GM13976 (cell line): ENCODE measurements at places on chromosomes 5 and 9.
A peak's percentile ranks its signal among the peaks of the same experiment; 100 is the strongest.

DNA sequence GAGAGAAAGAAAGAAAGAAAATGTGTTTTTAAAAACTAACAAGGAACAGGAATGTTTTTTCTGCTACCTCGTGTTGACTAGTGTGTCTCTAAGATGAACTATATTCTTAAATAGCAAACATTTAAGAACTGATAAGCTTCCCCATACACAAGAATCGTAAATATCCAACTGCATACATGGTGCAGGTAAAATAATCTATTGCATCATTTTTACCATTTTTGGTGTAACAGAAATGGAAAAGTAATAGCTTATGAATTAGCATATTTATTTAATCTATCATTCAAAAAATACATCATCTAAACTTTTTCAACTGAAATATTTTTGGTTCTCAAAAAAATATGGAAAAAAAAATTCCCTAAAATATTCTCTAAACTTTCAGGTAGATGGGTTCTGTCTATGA is 59.7 kb upstream of the RAD23B start:
- DNase-seq: no peak

- no peak for DNase-seq
Measured at GRCh38 chr9:80500300-80500699, 928.5 kb downstream of the TLE4 start.

DNA sequence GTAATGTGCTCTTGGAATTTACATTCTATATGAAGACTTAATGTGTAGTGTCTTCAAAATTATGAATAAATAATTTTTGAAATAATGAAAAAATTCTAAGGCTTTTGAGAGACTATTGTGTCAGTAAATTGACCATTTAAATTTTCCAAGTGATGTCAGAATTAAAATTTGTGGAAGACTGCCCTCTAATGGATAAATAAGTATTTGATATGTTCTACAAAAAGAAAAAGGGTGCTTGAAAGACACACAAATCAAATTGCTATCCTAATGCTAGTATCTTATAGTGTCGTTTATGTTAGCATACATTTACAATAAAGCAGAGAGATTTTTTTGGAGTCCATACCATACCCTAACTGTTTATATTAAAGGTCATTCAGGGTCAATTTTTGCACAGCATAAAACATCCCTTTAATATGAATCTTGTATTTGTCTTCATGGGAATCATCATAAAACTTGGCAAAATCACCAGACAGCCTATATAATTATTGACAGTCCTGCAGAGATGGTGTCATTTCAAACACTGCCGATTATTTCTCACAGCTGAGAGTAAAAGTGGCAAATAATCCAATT is 120.8 kb upstream of the SLC27A6 start:
- peak; percentile 7 for DNase-seq

- no peak for DNase-seq
Measured at GRCh38 chr5:95818181-95819147, 4.1 kb downstream of the GLRX start.

DNA sequence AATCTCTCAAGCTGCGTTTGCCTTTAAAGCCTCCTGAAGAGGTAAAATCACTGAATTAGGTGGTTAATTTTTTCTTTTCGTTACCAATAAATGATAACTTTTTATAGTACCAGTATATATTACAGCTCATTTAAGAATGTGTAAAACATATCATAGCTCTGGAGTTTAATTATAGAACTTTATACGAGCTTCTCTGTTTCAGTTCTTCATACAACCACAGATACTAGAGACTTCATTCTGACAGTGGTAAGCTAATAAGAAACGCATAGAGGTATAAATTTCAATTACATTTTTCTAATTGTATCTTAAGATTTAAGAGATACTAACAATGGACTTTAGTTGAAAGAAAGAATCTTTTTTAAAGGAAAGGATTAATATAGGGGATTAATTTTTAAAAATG is 73.9 kb downstream of the PBX3 start:
- DNase-seq: no peak

DNA sequence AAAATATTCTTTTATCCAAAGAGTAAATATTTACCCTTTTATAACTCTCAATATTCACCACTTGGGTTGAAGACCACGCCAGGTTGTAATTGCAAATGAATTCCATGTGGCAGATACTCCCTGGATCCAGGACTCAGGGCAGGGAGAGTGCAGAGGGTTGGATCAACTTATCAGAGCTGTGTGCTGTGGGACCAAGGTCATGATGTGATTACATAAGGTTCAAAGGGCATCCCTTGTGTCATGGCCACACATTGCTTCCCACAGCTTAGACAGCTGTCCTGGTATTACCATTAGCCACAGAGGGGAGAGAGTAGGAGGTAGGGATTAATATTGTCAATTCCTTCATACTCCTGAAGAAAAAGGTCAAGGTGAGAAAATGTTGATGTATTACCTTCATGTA is 133.9 kb downstream of the JAKMIP2 start:
- no peak for DNase-seq

- DNase-seq: no peak
Measured at GRCh38 chr5:1190837-1191239, 10.6 kb upstream of the SLC6A19 start.

DNA sequence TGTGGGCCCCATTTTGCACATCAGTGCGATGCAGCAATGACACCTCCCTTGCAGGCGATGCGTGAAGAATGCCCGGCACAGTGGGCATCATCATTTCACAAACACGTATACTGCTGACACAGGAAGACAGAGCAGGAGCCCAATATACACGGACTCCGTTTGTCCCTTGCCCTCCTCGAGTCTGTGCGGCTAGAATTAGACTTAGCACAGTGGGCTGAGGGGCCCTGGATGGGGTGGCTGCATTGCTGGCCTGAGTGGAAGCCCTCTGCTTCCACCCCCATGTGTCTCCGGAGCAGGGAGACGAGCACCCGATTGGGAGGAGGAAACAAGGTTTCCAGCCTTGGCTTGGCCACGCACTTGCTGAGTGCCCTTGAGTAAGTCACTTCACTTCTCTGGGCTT is 40.8 kb downstream of the GSN start:
- DNase-seq: no peak

- DNase-seq: no peak
Measured at GRCh38 chr5:34604119-34604675, 51.9 kb upstream of the RAI14 start.

DNA sequence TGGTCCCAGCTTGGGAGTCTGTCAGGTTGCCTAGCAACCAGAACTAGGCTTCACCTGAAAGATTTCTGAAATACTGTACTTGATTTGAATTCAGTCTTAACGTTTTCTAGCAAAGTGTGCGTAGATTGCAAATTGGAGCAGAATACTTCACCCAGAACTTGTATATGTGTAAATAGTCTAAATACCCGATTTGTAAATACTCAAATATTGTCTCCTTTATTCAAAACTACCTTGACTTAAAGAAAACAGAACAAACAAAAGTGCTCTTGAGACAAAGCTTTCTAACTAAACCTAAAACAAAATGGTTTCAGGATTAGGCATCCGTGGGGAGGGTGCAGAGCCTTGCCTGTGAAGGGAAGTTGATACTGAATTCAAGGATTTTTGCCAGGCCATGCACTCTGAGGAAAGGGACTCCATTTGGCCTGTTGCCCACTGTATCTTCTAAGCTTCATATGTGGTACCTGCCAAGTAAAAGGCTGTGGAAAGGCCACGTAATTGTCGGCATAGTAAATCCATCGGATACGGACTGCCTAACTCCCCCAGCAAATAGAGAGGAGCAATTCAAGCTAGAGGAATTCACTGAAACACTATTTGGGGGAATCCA is 744 bp upstream of the HMGCS1 start:
- no peak for DNase-seq

GRCh38 chr5:143588933-143589662 is 185.6 kb upstream of the NR3C1 start:
- DNase-seq: no peak

- DNase-seq: peak; percentile 39
Measured at GRCh38 chr9:37293664-37294524, 128.6 kb upstream of the GRHPR start.

- DNase-seq: no peak
Measured at GRCh38 chr9:76697081-76697480, 67.2 kb upstream of the PCA3 start.

DNA sequence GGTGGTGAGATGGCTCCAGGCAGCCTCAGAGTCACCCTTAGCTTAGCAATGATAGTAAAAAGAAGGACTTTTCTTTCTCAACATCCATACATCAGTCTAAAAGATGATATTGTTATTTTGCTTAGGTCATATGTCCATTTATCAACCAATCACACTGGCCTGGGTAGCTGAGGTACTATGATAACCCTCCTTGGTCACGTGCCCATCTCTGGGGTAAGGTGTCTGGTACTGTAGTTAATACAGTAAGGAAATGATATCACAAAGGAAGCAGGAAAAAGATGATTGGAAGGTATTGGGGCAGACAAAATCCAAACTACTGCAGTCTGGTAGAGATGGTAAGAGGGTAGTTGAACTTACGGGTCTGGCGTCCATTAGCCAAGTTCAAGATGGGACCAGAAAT is 5.1 kb upstream of the SMAD5 start:
- DNase-seq: no peak

DNA sequence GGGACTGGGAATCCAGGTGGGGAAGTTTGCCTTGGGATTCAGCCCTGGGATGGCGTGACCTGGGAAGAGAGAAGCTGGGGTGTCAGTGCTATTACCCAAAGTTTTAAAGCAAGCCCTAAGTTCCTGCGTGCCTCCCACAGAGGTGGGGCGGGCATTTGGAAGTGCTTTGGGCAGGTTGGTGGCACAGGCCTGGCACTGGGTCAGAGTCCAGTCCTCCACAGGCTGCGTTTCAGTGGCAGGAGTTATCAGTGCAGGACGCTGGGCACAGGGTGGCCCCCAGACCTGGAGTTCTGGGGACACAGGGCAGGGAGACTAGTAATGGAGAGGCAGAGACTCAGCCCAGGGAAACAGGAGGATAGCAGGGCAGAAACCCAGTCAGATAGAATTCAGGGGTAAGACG is 147.2 kb downstream of the MAST4 start:
- no peak for DNase-seq

GRCh38 chr5:173643964-173644363 is 27.5 kb upstream of the BOD1 start:
- DNase-seq: peak; percentile 55

- no peak for DNase-seq
Measured at GRCh38 chr5:25763781-25764180, 1119.0 kb upstream of the CDH10 start.

DNA sequence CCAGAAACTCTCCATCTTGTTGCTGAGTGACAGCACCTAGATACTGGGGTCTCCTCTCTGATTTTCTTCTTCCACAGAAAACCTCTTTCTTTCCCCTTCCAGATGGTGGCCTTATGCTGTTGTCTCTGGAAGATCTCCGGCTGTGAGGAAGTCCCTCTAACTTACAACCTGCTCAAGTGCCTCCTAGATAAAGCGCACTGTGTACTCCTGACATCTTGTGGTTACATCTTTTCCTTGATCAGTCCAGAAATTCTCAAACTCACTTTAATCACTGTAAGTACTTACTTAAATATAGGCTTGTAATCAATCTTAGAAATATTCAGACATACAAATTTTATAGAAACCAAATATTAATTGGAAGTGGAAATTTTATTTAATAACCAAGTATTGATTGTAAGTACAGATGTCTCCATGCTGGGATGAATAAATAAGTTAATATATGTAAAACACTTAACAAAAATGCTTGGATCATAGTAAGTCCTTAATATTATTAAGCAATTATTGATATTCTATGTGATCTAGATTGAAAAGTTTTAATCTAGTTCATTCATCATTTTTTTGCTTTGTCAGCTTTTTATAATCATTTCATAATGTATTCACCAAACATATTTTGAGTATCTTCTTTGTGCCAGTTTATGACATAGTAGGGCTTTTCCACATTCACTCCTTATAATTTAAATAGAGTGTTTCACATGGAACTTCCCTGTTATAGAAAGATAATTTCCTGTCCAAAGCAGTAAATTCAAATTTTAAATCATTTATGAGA is 1381.4 kb upstream of the CDH6 start:
- no peak for DNase-seq

- DNase-seq: no peak
Measured at GRCh38 chr9:68711281-68711680, 6.2 kb downstream of the PIP5K1B start.

GRCh38 chr5:132257131-132258101 is at the start of gene PDLIM4:
Gene PDLIM4, plus strand, starts transcription at chr5:132257696. Its CDS starts 39 bp downstream, at chr5:132257735.
- DNase-seq: peak; percentile 21

DNA sequence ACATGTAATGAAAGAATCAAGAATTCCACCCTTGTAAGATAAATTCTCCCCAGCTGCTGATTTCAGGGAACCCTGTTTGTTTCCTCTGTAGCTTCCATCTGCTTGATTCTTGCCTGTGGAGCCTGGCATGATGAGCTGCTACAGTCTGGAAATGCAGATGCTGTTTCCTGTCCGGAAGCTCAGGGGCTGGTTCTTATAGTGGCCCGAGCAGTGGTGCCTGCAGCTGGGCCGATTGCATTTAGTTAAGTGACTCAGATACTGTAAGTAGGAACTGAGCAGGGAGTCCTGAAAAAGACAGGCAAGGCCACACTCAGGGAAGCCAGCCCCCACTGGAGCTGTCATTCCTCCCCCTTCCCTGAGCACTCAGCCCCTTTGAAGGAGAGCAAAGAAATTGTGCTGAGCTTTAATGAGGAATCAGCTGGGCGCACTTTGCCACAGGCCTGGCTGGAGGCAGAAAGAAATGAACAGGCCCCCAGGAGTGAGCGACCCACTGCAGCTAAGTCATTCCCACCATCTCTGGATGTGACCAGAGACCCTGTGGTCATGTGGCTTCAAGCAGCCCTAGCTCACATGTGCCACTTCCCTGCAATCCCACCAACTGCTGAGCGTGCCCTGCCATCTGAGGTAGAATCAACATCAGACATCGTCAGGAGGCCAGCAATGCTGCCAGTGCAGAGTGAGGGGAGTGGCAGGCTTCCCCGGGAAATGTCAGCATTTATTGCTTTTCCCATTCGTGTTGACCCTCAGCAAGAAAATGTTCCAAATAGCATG is 206.0 kb upstream of the WWC1 start:
- DNase-seq: no peak

GRCh38 chr5:175027390-175027789 is 303.0 kb downstream of the MSX2 start:
- no peak for DNase-seq

- no peak for DNase-seq
Measured at GRCh38 chr9:135148386-135148785, 60.9 kb downstream of the OLFM1 start.

DNA sequence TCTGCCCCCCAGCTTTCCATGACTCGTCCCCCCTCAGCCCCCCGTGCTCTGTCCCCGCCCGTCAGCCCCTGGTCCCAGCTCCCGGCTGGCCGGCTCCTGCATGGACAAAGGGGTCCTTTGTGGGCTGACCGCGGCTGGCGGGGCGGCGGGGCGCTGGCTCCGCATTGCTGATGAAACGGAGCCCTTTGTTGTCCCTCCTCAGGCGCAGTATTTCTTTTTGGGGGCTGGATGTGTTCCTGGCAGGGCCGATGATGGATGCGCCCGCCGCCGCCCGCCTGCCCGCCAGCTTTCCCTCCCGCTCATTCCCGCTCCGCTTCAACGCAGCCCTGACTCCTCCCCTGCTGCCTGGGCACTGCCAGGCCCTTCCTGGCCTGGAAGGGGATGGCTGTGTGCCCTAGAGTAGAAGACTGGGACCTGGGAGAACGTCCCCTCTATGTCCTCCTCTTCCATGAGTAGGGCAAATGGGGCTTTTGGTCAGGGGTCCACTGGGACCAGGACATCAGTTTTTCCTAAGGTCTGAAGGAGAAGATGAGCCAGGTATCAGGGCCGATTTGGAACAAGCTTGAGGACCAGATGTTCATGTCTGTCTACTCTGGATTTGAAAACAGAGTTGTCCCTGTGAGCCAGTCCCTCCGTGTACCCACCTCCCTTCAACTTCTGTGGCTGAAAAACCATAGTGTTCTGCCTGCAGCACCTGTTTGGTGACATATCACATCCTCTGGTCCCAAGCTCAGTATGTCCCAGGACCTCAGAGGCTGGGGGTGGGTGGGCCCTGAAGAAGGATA is 29.0 kb downstream of the CXXC5 start:
- no peak for DNase-seq
